ENCODE measurements at places on chromosomes 4 and X.

- no peak for DNase-seq
Observed at GRCh38 chrX:12505127-12505526, 286.1 kb upstream of the PRPS2 start.

DNA sequence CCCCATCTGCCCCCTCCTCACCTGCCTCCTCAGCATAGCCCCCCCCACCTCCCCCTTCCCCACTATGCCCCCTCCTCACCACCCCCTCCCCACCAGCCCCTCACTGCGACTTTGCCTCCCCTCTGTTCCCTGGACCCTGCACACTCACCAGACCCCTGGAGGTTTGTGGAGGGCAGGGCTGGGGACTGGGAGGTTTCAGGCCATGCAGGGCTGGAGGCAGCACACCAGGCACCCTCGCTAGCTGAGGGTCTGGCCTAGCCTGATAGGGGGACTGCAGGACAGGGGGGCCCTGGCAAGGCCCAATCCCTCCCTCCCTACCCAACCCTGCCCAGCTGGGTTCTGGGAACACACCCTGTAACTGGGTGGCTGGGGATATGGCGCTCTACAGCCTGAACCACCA is 28.0 kb downstream of the TACC3 start:
- DNase-seq: no peak

- DNase-seq: peak; percentile 21
Observed at GRCh38 chr4:87985097-87985886, 9.8 kb downstream of the SPP1 start.

DNA sequence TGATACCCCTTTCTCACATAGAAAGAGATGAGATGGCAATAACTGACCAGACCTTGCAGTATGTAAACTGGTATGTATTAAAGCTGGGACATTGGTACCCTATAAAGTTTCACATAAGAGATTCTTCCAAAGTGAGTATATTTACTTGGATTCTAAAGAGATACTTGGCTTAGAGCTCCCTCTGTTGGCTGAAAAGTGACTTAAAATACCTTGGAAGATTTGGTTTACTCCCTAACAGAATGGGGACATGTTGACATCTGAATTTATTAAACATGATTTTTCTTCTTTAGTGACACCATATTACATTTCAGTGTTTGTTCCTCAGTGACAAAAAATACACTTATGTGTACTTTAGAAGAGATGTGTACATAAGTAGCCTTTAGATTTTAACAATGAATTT is 47.9 kb upstream of the RGN start:
- DNase-seq: no peak

DNA sequence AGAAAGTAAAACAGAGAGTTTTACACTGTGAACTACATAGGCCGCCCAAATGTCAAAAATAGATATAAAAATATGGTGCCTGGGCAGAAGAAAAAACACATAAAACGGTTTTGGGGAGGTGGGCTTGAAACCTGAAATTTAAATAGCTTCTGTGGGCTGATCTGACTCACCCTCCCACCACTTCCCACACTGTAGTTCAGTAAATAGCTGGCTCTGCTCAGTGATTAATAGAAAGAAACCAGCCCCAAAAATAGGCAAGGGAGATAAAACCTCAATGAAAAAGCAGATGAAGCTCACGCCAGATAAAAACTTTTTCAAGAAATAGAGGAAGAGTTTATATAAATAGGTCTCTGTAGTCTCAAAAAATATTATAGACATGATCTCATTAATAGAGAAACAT is 13.2 kb upstream of the COX7B2 start:
- DNase-seq: no peak

DNA sequence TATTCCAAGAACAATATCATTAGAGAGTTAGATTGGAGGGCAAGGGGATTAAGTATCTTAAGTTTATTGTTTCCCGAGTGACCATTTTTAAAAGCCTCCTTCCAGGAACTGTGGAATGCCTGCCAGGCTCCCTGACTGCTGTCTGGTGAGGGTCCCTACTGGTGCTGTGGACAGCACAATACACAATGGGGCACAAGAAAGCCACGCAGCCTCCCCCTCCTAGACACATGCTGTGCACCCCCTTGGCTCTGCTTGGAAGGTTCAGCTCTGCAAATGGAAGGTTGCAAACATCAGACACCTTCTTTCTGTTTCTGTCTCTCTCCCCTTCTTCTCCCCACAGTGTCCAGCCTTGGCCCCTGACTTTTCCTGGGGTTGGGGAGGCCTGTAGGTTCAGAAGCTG is 153.2 kb downstream of the SHROOM3 start:
- no peak for DNase-seq

DNA sequence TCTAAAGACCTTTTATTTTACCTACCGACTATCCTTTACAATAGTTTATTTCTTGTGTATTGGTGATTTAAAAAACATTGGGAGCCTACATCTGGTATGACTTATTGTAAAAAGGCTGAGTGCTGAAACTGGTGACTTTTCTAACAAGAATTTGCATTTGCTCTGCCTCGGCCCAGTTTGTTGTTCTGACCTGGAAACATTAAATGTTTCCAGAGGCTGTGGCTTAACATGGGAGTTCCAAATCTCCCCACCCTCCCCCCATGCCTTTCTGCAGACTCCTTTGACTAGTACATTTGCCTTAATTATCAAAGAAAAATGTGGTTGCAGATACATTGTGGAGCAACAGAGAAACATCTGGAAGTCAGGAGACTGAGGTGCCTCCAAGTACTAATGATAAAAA is 39.8 kb downstream of the SPCS3 start:
- DNase-seq: no peak

- no peak for DNase-seq
Observed at GRCh38 chr4:8229331-8229975, 30.4 kb downstream of the SH3TC1 start.

DNA sequence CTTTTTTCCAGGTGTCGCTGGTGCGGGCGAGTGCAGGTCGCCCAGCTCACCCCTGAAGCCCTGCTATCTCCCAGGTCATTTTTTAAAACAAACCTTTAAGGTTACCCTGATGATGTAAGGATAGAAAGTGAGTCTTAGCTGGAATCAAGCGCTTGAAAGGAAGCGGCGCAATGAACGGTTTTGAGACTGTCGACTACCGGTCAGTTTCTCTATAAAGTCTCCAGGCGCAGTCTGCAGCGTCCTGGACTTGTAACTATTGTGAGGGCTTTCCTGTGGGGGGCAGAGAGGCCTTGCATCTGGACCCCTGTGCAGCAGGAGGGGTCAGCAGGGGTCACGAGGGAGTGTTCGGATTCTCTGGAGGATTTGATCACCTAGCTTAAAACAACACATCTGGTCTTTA is 1.6 kb downstream of the KIT start:
- no peak for DNase-seq

DNA sequence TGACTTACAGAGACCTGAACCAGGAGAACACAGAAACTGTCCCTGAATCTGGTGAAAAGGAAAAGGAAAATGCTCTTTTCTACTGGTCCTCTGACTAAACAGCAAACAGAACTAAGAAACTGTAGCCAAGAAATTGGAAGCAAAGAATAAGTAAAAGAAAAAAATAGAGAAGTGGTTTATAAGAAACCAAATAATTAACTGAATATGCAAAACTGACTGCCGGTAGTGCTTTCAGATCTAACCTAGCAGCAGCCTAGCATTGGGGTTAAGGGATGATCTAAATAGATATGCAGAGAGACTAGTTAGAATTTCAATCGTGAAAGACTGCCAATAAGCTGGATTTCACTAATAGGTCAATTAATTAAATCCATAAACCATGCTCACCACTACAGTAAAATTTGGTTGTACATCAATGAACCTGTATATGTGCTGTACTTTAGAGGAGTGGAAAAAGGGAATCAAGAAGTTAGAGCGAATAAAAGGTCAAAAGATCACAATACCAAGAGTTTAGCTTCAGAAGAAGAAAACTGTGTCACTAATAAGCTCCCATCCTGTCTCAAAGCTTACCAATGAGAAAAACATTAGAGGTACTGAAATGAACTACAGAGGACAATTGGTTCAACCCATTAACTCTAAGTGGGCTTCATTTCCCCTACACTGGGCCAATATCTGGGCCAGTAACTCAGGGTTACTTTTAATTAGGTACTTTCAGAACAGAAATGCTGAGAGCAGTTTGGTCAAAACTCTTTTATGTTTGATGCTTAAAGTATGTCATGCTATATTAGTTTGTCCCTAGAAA is 53.6 kb downstream of the KLHL13 start:
- DNase-seq: no peak

DNA sequence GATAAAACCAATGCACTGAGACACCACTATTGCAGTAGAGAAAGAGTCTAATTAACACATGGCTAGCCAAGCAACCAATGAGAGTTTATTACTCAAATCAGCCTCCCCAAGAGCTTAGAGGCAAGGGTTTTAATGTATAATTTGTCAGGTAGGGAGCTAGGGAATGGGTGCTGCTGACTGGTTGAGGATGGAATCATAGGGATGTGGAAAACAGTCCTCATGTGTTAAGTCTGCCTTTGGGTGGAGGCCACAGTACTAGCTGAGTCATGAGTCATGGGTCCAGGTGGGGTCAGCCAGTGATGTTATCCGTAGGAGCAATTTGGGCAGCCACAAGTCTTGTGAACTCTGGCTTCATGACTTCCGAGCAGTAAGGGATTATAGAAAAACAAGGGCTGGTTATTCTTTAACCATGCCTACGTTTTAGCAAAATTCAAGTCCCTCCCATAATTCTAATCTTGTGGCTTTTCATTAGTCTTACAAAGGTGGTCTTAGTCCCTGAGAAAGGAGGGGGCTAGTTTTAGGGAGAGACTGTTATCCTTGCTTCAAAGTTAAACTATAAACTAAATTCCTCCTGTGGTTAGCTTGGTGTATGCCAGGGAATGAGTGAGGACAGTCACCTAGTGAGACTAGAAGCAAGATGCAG is 25.1 kb upstream of the PLAC8 start:
- no peak for DNase-seq

- DNase-seq: no peak
Observed at GRCh38 chr4:164596318-164596878, 157.5 kb upstream of the SMIM31 start.

- no peak for DNase-seq
Observed at GRCh38 chr4:39051492-39051891, 10.5 kb upstream of the KLHL5 start.

DNA sequence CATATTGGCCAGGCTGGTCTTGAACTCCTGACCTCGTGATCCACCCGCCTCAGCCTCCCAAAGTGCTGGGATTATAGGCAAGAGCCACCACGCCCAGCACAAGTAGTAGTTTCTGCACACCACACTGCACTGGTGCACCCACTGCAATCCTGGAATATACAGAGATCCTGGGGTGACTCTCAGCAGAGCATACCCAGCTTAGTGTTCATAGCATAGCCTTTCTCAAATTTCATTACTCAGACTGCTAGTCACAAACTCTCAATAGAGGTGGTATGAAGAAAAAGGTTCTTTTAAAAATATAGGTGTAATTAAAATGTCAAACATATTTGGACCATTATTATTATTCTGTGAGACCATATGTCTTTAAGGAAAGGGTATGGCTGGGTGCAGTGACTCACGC is 6.2 kb upstream of the ARHGAP10 start:
- DNase-seq: no peak

DNA sequence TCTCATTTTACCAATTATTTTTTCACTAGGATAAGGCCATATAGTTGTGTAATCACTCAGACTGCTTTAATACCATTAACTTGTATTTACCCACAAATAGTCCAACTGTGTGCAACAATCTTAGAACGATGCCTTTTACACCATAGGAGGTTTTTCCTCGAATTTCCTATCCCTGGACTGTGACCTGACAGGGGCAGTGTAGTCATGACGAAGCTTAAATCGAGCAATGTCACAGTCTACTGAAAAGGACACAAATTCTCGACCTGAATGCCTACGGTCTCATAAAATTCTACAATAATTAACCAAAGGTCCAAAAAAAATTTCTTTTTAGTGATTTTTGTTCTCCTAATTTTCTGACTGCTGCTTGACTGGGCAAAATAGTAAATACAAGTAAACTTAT is 208.9 kb downstream of the ADAMTS3 start:
- no peak for DNase-seq

GRCh38 chr4:110198435-110199416 is at the start of gene ELOVL6:
ELOVL6 (minus strand) TSS chr4:110198615; CDS start chr4:110198335, 280 bp downstream.
- peak; percentile 27 for DNase-seq

- peak; percentile 20 for DNase-seq
Observed at GRCh38 chr4:77465271-77465670, 140.3 kb upstream of the CXCL13 start.

DNA sequence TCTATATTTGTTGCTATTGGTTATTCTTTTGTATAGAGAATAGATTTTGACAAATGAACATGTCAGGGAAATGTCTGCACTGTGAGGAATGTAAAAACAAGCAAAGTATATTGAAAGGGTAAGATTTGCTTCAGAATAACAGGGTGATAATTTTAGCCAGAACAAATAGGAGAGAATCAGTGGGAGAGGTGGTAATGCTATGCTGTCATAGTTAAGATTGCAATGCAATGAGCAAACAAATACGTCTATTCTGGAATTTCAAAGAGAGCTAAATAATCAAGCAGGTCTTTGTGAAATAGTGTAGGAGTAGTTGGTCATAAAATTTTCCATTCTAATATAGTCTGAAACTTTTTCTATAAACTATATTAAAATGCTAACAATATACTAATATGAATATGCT is 1478.4 kb downstream of the TECRL start:
- DNase-seq: no peak

GRCh38 chr4:143531380-143531779 is 17.9 kb downstream of the SMARCA5 start:
- DNase-seq: no peak

DNA sequence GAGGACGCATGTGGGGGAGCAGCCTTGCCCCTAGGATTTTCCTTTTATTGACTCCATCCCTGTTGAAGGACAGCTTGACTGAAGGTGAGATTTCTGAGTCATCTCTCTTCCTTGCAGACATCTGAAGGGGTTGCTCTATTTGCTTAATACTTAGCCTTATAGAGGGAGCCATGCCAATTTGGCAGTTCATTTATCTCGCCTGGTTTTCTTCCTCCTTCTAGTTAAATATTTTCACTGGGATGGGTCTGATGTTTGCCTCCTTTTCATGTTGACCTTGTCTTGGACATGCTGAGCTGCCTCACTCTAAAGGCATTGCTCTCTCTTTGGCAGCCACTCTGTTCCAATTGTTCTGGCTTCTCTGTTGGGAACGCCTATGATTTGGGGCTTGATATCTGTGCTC is 151.0 kb upstream of the PSAPL1 start:
- DNase-seq: no peak

DNA sequence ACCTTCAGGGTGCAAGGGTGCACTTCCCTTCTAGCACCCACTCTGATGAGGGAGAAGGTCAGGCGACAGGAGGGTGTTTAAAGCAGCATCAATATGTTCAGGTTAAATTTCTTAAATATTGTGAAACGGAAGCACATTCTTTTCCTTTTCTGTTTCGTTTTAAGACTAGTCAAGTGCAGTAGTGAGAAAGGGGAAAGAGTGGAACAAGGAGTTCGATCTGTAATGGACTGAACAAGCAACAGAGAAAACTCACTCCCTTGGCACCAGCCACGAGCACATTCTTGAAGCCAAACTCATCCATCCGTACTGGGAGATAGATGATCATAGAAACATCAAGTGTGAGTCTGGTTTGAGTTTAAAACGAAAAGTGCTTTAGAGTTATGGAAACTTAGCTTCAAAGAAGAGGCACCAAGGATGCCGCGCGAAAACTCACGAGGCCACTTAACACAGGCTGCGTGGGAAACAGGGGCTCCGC is 815 bp downstream of the FAM53A start:
- DNase-seq: no peak

Data from stimulated activated CD4-positive, alpha-beta T cell treated with anti-CD3 and anti-CD28 coated beads, Interleukin-1b, Interleukin-23, amount 100 ng/mL, for 24 hours (primary cell).